ENCODE measurements at places on chromosomes 2 and 18. TPM values are rescaled to one million over a fixed set of nuclear protein-coding genes. Genes with fewer than 3 reads are reported as not detected.

The ST6GAL2 gene
- total RNA-seq = not detected

DNA sequence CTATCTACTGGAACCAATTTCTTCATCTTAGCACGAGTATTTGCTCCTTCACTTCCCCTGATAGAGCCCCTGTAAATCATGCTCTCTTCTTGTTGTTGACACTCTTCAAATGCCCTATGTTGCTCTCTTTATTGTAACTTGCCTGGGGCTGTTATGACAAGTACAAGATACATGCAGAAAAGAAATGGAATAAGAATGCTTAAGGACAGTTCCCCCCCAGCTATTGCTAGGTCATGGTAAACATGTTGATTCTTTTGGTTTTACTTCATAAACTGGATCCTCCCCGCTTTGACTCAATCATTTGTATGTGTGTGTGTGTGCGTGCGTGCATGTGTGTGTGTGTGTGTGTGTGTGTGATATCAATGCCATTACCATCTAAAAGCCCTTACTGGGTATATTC is 368.5 kb upstream of the CNTNAP5 start:
- no peak for DNase-seq

- DNase-seq = no peak
Observed at GRCh38 chr2:180599804-180600203, 380.6 kb upstream of the UBE2E3 start.

DNA sequence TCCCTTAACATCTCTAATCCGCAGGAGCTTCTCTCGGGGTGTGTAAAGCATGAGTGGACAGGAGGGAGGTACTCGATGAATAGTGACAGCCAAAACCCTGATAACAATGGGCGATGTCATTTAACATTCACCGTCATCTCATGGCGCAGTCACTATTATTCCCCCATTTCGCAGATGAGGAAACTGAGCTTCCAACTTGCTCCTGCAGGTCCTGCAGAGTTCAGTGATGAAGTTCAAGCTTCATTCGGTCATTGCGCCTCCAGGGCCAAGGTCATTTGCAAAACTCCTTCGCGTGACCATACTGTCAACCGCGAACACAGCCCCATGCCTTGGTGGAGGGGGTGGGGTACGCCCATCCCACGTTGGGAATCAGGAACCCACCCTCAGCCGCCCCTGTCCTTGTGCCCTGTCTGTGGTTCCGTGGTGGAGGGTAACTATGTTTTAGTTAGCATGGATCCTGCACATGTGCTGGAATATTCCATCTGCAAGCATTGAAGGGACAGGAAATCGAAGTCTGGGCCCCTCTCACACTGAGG is 215.5 kb downstream of the TFCP2L1 start:
- no peak for DNase-seq

The GPR75 gene
- 4.3 TPM for total RNA-seq

The B4GALT6 gene
- total RNA-seq = 0.67 TPM

DNA sequence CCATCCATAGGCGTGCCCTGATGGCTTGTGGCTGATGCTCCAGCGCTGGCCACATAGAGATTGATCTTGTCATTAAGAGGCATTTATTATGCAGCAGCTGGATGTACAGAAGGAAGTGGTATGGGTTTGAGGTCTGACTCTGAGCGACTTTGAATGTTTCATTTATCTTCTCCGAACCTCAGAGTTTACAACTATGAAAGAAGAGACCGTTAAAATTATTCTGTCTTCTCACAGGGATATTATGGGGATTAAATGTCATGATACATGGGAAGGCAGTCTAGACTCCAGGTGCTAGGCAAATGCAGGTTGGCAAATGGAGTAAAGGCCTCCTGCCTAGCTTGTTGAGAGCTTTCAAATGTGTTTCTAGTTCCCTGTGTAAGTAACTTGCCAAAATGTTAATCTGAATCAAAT is 30.3 kb downstream of the MOGAT1 start:
- DNase-seq = no peak

The GPR155 gene
- total RNA-seq = 20.4 TPM

DNA sequence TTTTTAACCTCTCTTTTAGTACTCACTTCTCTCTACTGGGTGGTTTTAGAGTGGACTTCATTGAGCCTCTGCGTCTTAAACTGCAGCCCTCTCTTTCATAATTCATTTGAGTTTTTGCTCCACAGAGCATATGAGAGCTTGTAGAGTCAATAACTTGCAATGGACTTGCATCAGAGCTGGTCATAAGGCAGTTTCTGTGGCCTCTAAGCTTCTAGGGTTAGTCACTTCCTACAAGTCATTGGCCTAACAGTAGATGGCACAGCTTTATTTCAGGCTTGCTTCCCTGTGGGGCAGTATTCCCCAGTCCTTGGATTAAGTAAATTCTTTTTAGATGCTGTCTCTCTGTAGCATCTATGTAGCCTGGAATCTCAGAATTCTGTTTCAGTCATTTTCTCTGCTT is 1435.7 kb downstream of the LRP1B start:
- DNase-seq = no peak

DNA sequence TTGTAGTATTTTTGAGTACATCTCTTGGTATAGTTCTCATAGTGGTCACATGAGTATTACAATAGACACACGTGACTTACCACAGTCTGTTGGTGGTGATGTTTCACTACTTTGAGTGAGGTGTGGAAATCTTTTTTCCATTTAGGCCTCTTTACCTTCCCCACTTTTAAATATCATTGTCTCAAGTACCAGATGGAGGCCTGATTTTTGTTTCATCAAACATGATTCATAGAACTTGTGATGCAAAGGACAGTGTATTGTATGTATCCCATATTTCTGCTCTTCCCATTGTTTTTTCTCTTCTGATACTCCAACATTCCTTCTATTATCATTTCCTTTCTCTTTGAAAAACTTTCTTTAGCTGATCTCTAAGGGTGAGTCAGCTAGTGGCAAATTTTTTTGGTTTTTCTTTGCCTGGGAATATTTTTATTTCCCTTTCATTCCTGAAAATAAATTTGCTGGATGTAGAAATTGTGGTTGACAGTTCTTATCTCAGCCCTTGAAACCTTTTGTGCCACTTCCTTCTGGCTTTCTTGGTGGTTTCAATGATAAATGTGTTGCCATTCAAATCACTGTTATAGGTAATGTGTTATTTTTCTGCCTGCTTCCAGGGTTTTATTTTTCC is 32.8 kb downstream of the RFX8 start:
- DNase-seq = no peak

The AQP12A gene
- not detected for total RNA-seq

GRCh38 chr18:58975781-58976180 is 111.1 kb downstream of the ZNF532 start:
- no peak for DNase-seq

GRCh38 chr2:5444854-5445253 is 247.3 kb upstream of the SOX11 start:
- no peak for DNase-seq

The MROH2A gene
- not detected for total RNA-seq

The HOXD9 gene
- not detected for total RNA-seq

The STAT4 gene
- total RNA-seq = 119 TPM

The POLR1A gene
- total RNA-seq = 23.4 TPM

- peak; percentile 75 for DNase-seq
Observed at GRCh38 chr2:42095923-42096408, 48.1 kb downstream of the PKDCC start.

- DNase-seq = no peak
Observed at GRCh38 chr18:12008181-12008767, 27.0 kb downstream of the IMPA2 start.

All from CD4-positive, alpha-beta memory T cell (primary cell).